ENCODE measurements at places on chromosomes 16 and 17.

DNA sequence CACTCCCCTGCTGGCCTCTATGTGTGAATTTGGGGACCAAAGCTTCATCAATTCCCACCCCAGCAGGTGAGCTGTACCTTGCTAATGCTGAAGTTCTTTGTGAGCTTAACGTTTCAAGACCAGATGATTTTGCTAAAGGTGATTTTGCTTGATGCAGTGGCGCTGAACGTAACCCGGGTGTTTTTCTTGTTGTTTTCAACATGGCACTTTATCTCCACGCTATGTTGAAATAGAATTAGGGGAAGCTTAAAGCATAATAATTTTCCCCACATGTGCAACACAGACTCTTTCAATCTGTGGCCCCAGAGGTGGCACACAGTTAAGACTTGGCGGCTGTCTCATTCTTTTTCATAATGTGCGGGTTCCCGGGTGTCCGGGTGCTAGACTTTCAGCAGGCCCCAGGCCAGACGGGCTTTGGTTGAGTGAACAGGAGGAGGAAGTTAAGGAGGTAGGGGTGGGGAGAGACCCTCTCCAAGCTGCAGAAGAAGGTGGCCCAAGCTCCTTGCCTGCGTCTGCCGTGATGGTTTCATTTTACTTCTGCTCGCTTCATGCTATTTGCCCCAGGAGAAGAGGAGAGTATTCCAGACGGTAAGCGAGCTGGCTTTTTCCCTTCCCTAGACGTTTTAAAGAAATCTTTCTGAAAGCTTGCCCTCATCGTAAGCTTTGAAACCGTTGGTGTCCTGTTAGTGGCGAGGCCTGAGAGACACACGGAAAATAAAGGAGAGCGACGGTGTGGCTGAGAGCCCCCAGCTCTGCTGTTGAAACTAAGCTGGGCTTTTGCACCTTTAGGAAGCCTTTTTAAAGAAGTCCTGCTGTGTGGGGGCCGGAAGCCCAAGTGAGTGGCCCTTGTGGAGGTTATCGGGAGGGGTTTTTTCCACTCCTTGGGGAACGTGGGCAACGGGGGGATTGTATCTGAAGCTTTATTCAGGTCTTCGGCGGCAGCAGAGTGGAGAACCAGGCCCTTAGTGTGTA lies 4.2 kb downstream of the FOXC2 start:
- DNase-seq, result no peak

- peak; percentile 90 for DNase-seq
Measured at GRCh38 chr17:73770115-73770848, 126.0 kb upstream of the SDK2 start.

- no peak for DNase-seq
Measured at GRCh38 chr16:47921535-47921934, 234.3 kb downstream of the ABCC12 start.

DNA sequence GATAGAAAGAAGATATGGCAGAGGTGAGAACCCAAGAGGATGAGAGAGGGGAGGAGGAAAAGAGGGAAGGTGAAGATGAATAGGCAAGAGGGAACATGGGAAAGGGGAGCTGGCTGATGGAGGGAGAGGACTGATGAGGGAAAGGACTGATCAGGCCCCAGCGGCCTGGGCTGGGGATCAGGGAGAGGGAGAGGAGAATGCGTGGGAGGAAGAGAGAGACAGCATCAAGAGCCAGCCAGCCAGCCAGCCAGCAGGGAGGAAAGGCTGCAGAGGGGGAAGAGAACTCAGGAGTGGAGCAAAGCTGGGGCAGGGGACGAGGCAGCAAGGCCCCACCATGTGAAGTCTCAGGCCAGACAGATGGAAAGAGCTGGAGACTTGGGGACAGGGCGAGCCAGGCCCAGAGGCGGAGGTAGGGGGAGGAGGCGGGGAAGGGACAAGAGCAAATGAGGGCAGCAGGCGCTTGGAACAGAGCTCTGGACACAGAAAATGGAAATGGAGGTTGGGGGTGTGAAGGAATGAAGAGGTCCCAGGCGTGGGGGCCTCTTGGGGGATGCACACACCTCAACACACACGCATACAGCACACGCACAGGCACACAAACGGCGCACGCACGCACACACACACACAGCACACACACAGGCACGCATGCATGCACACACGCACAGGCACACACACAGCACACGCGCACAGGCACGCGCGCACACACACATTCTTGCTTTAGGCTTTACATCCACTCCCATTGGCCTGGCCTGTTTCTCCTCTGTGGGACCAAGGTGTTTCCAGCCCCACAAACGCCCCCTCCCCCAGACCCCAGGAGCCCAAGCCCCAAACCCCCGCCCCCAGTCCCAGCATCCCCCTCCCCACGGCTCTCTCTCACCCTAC lies 12.3 kb downstream of the DLG4 start:
- no peak for DNase-seq

DNA sequence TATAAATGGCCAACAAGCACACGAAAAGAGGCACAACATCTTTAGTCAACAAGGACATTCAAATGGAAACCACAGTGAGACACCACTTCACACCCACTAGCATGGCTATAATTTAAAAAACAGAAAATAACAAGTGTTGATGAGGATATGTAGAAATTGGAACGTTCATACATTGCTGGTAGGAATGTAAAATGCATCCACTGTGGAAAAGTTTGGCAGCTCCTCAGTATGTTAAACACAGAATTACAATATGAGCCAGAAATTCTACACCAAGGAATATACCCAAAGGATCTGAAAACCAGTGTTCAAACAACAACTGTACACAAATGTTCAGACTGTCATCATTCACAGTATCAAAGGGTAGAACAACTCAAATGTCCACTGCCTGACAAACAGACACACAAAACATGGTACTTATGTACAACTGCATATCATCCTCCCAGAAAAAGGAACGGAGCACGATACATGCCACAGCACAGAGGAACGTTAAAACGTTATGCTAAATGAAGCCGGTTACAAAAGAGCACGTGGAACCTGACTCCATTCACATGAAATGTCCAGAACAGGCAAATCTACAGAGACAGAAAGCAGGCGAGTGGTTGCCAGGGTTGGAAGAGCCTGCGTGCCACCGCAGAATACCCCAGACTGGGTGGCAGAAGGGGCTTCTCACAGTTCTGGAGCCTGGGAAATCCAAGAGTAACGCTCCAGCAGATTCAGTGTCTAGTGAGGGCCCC lies 32.8 kb upstream of the METRNL start:
- no peak for DNase-seq

DNA sequence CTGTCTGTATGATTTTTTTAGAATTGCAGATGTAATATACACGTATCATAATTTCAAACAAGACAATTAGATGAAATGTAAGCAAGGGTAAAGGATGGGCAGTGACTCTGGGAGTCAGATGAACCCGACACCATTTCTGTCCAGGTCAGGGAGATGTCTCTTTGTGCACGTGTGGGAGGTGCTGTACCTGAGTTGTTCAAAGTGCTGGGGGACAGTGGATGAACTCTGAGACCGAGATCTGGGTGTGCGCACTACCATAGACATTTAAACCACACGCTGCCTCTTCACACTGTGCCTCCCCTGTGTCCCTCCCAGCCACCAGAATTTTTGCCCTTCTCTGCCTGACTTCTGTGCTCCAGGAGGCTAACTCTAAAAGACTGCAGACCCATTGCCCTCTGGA lies 5.9 kb upstream of the RGS9 start:
- DNase-seq, result no peak
